ENCODE measurements at places on chromosomes 7 and 10.

GRCh38 chr7:4416396-4417056 lies 265.6 kb upstream of the FOXK1 start:
- no peak for DNase-seq

GRCh38 chr10:103013416-103013815 lies 95.3 kb downstream of the CNNM2 start:
- DNase-seq = no peak

DNA sequence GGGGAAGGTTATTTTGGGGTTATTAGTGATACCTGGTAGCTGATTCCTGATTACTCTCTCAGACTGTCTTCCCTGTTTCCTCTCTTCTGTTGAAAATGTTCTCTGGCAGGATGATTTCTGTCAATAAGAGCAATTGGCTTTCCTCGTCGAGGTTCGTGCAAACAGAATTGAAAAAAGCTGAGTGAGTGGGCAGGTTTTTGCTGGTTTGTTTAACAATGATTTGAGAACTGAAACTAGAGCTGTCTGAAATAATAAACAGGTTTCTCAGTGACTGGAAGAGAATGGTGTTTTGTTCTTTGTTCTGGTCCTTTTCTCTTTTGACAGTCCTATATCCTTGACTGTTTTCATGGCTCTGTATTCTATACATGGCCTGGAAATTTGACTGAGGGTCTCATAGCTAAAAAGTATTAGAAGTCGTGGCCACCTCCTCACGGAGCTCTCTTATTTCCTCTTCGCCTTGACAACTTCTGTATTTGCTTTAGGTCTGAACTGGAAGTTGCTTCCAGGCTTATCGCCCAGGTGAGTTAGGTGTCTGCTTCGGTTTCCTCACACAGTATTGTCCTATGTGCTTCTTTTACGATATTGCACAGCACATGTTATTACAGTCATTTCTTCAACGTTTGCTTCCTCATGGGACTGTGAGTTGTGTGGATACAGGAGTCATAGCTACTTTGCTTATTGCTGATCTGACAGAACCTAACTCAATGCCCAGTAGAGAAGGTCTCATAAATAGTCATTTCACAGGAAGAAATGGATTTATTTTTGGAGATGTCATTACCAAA lies 403.6 kb downstream of the NRG3 start:
- DNase-seq = no peak

GRCh38 chr7:70237831-70238575 lies 639.7 kb downstream of the AUTS2 start:
- DNase-seq = no peak

DNA sequence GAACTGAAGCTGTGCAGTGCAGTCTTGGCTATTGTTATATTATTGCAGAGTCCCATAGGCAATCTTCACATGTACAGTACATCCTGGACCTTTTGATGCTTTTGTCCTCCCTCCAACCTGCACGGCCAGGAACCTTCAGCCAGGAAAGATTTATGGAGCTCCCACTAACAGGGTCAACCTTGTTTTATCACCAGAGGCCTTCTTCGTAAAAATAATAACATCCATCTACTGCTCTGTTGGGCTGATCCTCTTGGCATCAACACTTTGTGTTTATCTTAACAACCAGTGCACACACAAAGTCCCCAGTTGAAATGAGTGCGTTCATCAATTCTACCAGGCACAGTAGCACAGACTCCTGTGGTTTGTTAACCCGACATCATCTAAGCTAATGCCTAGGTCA lies 72.4 kb downstream of the AGMO start:
- DNase-seq = no peak

DNA sequence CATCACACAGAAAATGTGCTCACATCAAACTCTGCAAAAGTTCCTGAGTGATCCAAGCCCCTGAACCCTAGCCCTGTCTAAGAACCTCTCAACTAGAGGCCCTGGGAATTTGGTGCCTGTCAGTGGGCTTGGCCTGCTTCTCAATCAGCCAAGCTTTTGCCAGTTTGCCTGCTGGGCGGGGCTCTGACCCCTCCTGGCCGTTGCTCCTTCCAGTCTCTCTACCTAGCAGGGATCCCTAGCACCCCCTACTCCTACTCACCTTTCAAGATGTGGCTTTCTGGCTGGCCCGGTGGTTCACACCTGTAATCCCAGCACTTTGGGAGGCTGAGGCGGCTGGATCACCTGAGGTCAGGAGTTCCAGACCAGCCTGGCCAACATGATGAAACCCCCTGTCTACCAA lies 2.1 kb downstream of the KLRG2 start:
- DNase-seq = no peak

- no peak for DNase-seq
Measured at GRCh38 chr10:44006771-44007170, 358.1 kb upstream of the ZNF32 start.

GRCh38 chr10:123966896-123967231 lies 75.3 kb upstream of the CPXM2 start:
- DNase-seq = no peak

GRCh38 chr10:21077681-21078080 lies 180.6 kb upstream of the NEBL start:
- DNase-seq = no peak

DNA sequence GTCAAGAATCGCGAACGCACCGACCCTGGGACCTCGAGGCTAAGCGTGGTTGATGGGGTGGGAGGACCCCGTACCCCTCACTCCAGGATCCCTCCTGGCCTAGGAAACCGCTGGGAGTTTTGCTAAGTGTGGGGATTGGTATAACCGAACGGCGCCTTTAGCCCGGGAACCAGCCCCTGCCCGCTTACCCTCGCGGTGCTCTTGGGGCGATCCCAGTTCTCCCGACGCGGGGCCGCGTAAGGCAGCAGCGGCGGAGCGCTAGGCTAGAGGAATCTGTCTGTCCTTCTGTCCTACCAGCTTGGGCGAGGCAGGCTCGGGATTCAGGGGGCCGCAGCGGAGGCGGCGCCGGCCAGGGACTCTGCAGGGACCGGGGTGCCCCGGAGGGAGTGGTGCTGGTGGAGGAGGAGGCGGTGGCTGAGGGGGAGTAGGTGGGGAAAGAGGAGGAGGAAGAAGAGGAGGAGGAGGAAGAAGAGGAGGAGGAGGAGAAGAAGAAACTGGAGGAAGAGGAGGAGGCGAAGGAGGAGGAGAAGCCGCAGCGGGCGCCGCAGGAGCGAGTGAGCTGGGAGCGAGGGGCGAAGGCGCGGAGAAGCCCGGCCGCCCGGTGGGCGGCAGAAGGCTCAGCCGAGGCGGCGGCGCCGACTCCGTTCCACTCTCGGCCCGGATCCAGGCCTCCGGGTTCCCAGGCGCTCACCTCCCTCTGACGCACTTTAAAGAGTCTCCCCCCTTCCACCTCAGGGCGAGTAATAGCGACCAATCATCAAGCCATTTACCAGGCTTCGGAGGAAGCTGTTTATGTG lies 439 bp upstream of the EMX2 start:
- DNase-seq = no peak

GRCh38 chr10:77592946-77593636 lies 44.5 kb downstream of the KCNMA1 start:
- no peak for DNase-seq

GRCh38 chr7:76381814-76382213 lies 23.0 kb upstream of the YWHAG start:
- DNase-seq = no peak

- no peak for DNase-seq
Measured at GRCh38 chr10:110556969-110557601, 10.4 kb upstream of the SMC3 start.

DNA sequence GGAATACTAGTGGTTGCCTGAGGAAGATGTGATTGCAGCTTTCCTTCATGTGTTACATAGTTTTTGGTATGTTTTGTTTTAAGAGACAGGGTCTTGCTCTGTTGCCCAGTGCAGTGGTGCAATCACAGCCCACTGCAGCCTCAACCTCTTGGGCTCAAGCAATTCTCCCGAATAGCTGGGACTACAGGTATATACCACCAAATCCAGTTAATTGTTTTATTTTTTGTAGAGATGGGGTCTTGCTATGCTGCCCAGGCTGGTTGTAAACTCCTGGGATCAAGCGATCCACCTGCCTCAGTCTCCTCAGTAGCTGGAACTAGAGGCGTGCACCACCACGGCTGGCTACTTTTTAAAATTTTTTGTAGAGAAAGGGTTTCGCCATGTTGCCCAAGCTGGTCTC lies 79.1 kb upstream of the TMEM248 start:
- no peak for DNase-seq

- DNase-seq = no peak
Measured at GRCh38 chr10:12707461-12708185, 293.9 kb downstream of the CCDC3 start.

DNA sequence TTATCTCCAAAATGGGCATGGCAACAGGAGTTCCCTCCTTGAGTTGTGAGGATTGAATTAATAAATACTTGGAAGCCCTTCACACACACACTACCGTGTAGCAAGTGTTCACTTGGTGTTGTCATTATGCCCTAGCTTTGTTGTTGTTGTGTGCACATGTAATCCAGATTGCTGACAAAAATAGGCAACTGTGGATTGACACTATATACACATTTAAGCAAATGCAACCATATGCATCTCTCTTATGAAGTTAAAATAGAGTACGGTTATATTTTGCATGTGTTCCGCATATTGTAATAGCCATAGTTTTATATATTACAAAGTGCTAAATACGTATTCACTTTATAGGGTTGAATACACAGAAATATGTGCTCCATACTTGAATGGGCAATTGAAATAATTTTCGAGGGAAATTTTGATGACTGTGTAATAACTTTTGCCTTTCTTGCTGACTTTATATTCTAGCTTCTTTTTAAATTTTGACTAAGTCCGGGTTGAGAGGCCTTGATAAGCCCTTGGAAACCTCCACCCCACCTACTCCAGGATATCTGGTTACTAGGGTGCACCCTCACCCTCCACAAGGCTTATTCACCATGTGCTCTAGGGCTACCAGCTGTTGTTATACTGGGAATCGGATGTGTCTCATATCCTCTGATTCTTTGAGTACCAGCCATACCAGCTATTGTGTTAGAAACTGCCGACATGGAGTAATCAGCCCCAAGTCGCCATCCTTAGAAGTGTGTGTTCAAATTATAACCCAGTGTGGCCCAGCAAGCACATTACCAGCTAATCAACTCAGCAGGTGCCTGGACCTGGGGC lies 265.0 kb downstream of the CAMK1D start:
- DNase-seq = no peak

DNA sequence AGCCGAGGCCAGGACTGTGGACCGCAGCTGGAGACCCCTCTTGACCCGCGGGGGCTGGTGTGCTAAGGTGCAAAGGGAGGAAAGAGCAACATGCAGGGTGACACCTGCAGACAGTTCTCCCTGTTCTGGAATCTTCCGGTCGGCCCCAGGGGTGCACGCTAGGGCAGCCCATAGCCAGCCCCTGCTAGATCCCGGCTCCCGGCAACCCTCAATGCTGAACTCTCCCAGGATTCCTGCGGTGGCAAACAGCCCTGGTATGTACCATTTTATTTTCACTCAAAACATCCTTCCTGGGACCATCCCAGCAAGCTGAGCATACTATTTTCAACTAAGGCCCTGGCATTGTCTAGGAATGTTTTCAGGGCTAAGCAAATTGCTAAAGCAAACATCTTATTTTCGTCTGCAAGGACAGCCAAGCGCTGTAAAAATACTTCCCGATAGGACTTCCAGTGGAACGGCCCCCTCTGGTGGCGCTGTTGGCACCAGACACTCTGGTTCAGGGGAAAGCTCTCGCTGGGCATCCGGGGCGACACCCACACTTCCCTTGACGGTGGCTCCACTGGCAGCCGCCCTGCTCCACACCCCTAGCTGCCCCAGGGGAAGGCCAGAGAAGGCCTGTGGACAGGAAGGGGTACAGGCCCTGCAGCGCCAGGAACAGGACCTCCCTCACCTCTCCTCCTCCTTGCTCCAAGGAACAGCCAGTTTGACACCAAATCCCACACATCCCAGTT lies 99.4 kb downstream of the CTBP2 start:
- DNase-seq = peak; percentile 91

GRCh38 chr7:142716596-142716995 lies 32.7 kb upstream of the PRSS1 start:
- DNase-seq = no peak

DNA sequence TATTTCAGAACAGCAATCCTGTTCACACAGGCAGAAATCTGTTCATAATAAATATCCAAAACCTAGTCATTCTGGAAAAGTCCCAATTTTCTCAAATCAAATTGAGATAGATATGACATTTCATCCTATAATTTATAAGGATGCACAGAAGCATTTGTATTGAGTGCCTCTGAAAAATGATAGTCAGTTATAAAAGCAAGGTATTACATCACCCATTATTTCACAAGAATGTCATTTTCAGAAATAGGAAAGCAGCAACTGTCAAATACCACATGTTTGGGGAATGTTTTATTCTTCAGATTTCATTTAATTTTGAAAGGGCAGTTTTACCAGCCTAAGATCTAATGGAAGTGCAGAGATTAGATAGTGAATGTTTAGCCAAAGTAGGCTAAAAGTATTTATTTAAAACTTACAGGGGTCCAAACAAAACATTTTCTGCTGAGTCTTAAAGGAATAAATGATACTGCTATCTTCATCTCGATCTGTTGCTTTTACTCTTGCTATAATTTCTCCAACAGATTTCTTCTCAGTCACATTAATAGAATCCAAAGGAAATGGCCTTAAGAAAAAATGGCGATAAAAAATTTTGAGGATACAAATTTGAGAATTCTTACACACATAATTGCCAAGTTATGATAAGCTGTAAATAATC lies 185.8 kb downstream of the HGF start:
- no peak for DNase-seq

GRCh38 chr7:23093111-23093510 lies 12.5 kb upstream of the KLHL7 start:
- no peak for DNase-seq

- no peak for DNase-seq
Measured at GRCh38 chr7:134004829-134005505, 122.2 kb upstream of the LRGUK start.

- no peak for DNase-seq
Measured at GRCh38 chr7:116075351-116076145, 45.0 kb upstream of the TFEC start.

GRCh38 chr7:31882187-31882586 lies 188.0 kb downstream of the PDE1C start:
- no peak for DNase-seq

GRCh38 chr10:99497343-99498025 lies 35.3 kb upstream of the NKX2-3 start:
- DNase-seq = no peak

DNA sequence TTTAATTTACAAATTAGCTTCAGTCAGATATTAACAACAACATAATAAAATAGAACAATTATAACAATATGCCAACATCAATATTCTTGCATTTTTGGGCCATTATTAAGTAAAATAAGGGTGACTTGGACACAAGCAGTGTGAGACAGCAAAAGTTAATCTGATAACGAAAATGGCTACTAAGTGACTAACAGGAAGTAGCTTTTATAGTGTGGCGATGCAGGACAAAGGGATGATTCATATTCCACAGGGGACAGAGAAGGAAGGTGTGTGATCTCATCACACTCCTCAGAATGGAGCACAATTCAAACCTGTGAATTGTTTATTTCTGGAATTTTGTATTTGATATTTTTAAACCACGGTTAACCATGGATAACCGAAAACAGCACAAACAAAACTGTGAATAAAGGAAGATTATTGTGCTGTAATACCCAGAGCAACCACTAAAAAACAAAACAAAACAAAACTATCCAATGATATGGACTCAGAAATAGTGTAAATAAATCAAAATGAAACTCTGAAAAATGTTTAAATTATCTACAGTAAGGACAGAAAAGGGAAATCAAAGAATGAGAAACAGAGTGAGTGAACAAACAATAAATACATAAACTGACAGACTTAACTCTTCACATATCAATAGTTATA lies 66.9 kb upstream of the TFEC start:
- no peak for DNase-seq
